ENCODE measurements at places on chromosomes 7 and 10.
A peak's percentile ranks its signal among the peaks of the same experiment; 100 is the strongest.

DNA sequence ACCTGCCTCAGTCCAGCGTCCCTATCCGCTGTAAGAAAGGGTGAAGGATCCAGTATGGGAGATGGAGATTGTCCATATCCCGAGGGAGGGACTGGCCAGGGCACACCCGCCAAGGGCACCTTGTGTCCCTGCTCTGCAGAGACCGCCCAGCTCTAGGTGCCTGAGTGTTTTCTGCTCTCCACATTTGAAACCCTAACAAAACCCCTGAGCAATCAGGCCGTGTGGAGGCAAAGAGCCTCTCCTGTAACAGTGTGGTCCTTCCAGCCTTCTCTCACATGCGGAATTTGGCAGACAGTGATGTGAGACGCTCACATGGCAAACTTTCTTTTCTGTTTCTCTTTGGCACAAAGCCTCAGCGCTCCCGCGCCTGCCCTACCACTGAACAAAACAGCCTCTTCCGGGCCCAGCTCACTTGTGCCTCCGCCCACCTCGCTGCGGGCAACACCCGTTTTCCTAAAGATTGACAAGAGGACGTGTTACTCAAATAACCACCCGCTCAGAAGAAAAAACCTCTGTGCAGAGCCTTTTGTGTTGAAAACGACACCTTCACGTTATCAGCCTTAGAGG, 514.8 kb downstream of the DNAJB6 start:
- DNase-seq = no peak

DNA sequence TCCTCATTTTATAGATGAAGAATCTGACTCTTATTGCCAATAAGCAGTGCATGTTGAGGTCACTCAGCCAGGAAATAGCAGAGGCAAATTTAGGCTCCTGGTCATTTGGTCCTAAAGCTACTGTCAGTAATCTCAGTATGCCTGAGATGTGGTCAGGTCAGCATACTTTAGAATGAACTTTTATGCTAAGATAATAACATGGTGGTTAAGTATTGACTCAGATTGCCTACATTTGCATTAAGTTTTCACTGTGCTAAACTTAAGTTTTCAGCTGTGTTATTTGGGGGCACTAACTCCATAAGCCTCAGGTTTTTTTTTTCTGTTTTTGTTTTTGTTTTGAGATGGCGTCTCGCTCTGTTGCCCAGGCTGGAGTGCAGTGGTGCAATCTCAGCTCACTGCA, 35.9 kb upstream of the CCSER2 start:
- DNase-seq = no peak

DNA sequence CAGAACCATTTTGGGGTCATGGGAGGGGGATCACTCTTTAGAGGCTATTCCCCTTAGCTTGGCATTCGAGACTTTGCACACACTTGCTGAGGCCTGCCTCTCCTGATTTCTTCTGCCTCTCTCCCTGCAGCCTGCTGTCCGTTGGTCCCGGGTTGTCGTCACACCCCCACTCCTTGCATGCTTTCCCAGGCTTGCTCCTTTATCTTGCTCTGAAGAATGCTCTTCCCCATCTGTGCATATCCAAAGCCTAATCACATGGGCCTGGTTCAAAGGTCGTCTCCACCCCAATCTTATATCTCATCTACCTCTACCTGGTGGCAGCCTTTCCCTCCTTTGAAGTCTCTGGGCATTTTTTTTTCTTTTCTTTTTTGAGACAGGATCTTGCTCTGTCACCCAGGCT, 24.3 kb upstream of the EMX2 start:
- DNase-seq = no peak

- no peak for DNase-seq
These were observed 91.1 kb downstream of the AHCYL2 start for GRCh38 chr7:129315960-129316359.

- no peak for DNase-seq
These were observed 312.6 kb downstream of the BMPER start for GRCh38 chr7:34217972-34218371.

DNA sequence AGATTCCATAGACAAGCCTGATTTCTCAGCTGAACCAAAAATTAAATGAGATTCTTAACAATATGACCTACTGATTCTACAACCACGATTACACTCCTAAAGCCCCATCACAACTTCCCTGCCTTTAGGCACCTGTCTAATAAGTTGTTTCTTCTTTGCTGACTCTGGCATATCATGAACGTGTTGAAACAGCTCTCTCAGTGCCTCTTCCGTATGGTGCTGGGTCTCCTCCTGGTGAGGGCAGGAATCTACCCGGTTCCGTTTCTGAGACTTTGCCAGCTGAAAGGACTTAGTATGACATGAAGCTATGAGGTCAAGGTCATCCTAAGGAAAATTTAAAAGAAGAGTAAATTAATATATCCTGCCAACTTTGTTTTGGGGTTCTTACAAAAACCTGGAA, 48.6 kb downstream of the ARHGAP19 start:
- no peak for DNase-seq

DNA sequence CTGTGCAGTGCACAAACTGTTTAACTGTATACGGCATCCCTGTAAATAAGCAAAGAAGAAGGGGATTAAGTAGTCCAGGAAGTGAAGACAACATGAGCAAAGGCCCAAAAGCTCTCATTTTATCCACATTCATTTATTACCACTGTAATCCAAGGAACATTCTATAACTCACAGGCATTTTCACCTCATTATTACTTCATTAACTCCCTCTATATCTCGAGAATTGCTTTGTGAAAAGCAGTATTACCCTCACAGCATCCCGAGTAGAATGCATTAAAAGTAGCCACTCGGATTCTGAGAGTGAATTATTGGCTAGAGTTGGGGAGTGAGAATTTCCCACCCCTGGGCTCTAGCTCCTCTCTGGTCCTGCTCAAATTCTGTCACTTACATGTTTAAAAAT, 51.0 kb upstream of the CHCHD3 start:
- no peak for DNase-seq

DNA sequence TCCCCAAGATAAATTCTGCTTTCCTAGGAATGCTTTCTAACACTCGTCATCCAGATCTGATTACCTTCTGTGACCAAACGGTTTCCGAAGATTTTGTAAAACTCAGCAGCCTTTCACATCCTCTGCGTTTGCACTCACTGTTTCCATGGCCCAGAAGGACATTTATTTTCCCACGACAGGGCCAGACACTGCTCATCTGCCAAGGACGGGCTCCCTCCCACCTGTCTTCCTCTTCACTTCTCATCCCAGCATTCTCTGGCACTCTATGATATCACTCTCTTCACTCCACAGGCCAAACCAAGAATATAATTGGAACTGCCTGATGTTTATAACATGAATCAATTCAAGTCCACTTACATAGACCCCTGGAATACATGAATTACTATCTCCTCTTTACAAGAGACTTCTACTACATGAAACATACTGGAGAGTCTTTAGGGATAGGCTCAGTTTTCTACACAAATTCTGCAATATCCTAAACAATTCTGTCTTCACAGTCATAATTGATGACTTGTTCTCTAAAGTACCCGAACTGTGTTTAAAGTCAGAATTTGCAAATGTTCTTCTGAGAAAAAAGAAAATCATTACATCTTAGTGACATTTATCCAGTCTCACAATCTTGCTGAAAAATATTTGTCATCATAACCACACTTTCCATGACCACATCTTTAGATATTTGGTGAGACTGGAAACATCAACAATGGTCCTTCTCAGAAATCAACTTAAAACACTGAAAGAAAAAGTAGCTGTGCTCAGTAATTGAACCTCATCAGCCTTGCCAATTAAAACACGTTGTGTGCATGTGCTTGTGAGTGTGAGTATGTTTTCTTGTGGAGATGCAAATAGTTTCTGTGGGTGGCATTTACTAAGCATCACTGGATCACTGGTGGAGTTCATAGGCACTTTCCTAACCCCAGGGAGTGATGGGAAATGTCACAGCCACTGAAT, 79.5 kb upstream of the PRSS58 start:
- no peak for DNase-seq

GRCh38 chr10:1402016-1402770, 335.1 kb downstream of the ADARB2 start:
- no peak for DNase-seq

- peak; percentile 82 for DNase-seq
These were observed at the start of gene GNAI1 for GRCh38 chr7:80134536-80135308. Gene GNAI1 (plus strand): TSS chr7:80134831. CDS start chr7:80135161, 330 bp downstream.

DNA sequence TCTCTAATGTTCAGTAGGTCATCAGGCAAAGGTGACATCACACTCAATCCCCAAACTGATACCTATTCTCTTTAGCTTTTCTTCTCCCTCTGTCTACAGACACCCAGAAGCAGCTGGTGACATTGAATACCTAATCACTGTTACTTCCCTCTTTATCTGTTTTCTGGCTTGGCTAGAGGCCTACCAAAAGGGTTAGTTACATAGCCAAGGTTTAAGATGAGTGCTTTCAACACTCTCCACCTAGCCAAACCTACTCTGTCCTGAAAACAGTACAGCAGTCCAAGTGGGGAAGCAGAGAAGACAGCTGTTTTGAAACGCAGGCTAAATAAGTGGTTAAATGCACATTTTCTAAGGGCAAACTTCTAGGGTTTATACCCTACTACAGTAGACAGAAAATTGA, 39.4 kb downstream of the CCNJ start:
- DNase-seq = no peak
